ENCODE measurements at places on chromosomes 1 and 21.

DNA sequence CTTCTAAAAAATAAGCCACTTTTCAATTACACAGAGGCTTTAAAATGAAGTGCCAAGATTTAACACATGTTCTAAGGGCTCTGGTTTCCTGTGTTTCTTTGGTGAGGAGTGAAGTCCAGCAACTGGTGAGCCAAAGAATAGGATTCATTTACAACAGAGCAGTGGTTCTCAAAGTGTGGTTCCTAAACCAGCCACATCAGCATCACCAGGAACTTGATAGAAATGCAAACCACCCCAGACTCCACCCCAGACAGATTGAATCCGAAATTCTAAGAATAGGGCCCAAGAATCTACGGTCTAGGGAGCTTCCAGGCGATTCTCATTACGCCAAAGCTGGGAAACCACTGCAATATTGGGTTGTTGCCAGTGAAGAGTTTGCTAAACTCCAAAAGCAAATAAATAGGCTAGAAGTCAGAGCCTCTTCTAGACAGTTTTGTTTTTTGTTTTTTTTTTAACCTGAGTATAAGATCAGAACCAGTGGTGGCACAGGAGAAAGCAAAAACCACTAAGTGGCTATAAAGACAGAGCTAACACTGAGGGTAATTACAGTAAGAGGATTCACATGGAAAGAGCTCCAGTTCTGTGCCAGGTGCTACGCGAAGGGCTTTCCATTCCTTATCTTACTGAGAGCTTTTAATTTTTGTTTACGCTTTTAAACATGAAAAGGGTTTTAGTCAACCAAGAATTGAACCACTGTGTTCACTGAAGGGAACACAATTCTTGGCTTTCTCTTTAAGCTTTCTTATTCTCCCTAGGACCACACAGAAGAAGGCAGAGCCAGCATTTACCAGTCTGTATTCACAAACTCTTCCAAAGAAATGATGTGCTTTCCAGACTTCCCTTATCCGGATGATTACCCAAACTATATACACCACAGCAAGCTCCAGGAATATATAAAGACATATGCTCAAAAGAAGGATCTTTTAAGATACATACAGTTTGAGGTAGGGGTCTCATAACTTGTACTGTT lies 42.4 kb upstream of the FMO2 start:
- DNase-seq, result no peak

GRCh38 chr1:14057640-14058039 lies 357.7 kb downstream of the PRDM2 start:
- DNase-seq, result no peak

- no peak for DNase-seq
Measured at GRCh38 chr1:99594205-99594604, 51.7 kb upstream of the PALMD start.

DNA sequence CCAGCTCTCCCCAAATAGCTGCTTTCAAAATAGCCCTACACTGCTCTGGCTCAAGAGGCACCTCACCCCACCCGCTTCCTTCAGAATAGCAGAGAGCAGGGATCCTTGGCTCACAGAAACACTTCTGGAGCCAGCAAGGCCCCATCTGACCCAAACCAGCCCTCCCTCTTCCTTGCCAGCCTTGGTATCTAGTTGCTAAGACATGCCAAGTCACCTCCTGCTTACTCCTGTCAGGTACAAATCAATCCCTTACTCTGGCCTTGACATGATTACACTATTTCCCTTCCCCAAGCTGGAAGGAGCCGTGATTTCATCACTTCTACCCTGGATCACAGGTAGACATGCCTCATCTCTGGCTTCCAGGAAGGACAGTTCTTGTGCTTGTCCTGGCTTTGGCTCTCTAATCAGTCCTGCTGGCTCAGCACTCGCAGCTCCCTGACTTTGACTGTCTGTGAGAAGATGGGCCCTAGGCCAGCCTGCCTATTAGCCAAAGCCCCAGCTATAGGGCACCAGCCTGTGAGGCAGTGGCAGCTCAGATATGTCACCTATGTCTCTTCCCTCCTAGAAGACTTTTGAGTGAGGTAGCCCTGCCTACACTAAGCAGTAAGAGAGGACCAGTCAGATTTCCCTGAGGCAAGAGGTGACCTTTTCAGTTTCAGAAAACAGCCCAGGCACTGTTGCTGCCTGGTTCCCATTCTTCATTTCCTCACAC lies 8.9 kb upstream of the MUTYH start:
- no peak for DNase-seq

GRCh38 chr1:27300341-27301051 lies 21.5 kb upstream of the TMEM222 start:
- peak; percentile 79 for DNase-seq

DNA sequence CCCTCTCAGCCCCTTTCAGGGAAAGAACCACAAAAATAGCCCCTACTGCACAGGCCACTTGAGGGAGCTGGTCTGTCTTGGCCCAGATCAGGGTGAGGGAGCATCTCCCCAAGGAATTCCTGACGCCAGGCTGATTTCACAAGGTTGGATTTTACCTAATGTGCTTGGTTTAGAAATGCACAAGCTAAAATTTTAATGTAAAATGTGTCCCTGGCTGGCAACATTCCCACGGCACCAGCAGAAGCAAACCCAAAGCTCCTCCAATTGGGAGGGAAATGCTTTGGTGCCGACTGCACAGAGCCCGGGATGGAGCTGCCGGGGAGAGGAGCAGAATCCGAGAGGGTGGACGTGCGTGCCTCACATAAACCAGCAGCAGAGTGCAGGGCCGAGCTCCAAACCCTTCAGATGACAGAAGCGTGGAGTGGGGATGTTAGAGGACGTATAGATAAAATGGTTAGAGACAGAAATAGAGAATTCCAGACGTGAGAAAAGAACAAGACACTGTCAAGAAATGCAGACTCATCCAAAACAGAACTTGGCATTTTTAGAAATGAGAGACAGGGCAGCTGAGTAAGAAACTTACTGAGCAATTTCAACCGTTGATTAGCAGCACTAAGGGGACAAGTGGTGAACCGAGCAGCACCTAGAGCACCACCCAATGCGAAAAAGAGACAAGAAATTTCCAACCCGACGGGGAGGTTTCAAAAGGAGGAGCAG lies 41.6 kb upstream of the TMEM52 start:
- no peak for DNase-seq

DNA sequence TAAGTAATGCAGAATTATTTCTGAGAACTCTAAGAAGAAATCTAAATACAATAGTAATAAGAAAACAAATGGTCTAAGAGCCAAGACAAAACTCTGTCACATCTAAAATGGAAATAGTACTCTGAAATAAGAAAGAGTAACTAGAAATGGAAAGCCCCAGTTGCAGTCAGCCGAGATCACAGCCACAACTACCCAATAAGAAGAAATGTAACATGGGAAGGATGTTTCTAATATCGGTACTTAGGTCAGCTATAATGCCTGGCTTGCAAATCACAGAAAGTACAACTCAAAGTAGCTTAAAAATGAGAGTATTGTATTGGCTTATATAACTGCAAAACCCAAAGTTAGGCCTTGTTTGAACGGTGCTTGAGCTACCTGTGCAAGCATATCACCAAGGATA lies 58.6 kb upstream of the USP25 start:
- no peak for DNase-seq

DNA sequence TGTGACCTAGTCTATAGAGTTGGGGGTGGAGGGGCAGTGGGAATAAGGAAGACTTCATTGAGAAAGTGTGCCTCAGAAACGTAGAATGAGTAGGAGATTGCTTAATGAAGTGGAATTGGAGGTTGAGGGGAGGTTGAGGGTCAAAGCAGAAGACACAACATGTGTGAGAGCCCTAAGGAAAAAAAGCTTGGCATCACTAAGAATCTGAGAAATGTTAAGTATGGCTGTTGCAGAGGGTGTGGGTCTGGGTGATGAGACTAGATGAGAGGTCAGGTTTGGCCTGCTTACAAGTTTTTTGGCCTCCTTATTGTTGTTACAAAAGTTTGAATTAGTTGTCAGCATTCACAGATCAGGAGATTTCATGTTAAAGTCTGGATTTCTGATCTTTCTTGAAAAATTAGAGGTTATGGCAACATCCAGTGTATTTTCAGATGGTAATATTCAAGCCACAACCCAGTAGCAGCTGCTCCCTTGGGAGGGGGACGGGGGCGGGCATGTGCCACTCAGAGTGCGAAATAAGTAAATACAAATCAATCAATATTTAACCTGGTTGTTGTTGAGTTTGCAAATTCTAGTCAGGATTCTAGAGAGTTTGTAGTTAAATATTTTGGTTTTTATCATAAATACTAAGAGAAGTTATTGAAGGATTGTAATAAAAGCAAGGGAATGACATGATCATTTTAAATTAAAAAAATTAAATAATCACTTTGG lies 4.3 kb downstream of the MAN1A2 start:
- no peak for DNase-seq

GRCh38 chr1:23079025-23079424 lies 59.8 kb downstream of the KDM1A start:
- no peak for DNase-seq

GRCh38 chr1:116514708-116515525 lies 55.9 kb downstream of the CD58 start:
- DNase-seq, result no peak

GRCh38 chr1:95195046-95195445 lies 39.0 kb upstream of the RWDD3 start:
- DNase-seq, result no peak

DNA sequence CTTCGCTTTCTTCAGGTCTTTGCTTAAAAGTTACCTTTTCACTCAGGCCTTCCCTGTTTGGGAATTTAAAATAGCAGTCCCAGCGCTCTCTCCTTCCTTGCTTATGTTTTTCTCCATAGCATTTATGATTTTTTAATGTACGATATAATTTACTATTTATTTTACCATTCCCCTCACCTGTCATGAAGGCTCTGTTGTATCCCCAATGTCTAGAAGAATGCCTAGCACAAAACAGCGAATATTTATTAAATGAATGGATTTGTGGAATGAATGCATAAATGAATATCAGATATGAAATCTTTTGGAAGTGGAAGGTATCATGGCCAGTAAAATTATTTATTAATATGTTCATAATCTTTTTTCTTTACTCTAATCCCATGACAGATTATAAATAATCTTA lies 402 bp upstream of the OSBPL9 start:
- DNase-seq, result no peak

DNA sequence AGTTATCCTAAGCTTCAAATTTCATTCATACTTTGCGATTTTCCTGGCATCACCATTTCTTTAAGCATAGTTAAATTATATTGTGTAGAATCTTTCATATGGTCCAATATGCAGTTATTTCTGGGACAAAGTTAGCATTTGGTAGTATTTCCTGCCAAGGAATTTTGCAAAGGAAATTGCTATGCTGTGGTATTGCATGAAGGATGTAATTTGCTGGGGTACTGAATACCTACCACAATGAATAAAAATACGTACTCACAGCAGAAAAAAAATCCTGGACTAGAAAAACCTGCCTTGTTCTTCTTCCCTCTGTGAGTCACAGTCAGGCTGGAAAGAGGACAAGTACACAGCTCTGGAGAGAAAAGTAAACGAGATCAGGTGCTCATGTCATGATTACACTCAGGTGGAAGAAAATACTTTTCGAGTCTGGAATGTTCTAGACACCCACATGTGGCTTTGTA lies 241.2 kb downstream of the PTBP2 start:
- DNase-seq, result no peak

Data from activated CD4-positive, CD25-positive, alpha-beta regulatory T cell treated with anti-CD3 and anti-CD28 coated beads, Interleukin-2, amount 50 U/mL, for 72 hours (primary cell).